ENCODE measurements at places on chromosomes 13 and 19.

DNA sequence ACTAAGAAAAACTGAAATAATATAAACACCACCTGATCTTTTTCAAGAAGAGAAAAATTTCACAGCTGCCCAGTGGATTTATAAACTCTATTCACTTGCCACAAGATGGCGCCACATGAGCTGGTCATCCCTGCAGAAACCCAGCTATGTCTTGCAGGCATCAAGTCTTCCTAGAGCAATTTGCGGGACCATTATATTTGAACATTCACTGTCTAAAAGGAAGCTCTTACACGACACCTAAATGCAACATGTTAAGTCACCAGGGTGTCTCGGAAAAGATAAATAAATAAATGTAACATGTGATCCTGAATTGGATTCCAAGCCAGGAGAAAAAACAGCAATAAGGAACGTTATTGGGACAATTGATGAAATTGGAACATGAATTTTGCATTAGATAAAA, 20.3 kb upstream of the AKT2 start:
- peak; percentile 70 for DNase-seq

DNA sequence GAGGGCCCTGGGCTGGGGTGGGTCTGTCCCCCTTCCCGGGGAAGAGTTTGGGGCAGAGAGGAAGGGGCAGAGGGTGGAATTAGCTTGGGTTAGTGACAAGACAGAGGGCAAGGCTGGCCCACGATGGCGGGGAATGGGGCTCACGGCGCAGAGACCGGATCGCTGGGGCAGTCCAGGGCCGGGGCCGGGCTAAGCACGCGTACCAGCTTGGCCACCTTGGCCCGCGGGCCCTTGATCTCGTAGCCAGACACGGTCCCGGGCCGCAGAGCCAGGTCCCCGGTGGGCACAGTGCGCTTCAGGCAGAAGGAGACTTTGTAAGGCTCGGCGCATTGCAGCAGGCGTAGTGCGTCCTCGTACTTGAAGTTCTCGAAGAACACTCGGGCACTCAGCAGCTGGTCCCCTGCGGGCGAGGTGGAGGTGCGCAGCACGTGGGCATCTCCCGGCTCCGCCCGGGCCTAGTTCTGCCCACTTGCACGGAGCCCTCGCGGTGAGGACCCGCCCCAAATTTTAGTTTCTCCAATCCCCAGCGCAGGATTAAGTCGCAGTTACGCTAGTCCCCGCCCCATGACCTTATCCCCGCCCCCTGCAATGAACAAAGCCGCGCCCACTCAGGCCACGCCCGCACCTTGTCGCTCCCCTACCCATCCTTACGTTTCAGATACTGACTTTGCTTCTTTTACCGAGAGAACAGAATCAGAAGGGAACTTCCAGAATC, 8.6 kb upstream of the HIPK4 start:
- DNase-seq = no peak

GRCh38 chr13:95239283-95239682, 62.0 kb downstream of the ABCC4 start:
- no peak for DNase-seq

- no peak for DNase-seq
These were observed 176.9 kb downstream of the TBC1D4 start for GRCh38 chr13:75305059-75305458.

GRCh38 chr13:47680748-47681147, 320.3 kb downstream of the SUCLA2 start:
- DNase-seq = no peak

- no peak for DNase-seq
These were observed 186.6 kb downstream of the ZNF536 start for GRCh38 chr19:30558793-30559192.

DNA sequence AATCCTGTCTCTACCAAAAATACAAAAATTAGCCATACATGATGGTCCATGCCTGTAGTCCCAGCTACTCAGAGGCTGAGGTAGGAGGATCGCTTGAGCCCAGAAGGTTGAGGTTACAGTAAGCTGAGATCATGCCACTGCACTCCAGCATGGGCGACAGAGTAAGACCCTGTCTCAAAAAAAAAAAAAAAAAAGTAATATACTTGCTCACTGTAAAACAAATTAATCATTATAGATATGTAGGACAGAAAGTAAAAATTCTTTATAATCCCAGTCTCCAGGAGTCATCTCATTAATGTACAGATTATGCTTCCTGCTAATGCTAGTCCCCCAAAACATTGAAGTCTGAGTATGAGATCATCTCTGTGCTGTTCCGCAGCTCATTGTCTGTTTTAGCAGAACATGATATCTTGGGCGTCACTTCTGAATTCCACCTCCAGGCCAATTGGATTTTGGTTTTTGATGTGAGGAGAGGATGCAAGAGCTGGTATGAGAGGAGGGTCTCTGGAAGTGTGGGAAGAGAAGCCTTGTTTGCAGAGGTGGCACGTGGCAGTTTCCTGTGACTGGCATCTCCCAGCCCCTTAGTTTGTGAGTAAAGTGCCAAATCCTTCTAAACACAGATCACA, 75.4 kb upstream of the NPAS1 start:
- no peak for DNase-seq

DNA sequence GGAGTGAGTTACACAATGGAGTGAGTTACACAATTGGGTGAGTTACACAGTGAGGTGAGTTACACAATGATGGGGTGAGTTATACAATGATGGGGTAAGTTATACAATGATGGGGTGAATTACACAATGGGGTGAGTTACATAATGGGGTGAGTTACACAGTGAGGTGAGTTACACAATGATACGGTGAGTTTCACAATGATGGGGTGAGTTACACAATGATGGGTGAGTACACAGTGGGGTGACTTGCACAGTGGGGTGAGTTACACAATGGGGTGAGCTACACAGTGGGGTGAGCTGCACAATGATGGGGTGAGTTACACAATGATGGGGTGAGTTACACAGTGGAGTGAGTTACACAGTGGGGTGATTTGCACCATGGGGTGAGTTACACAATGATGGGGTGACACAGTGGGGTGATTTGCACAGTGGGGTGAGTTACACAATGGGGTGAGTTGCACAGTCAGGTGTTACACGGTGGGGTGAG, 52.5 kb upstream of the GAS6 start:
- no peak for DNase-seq

DNA sequence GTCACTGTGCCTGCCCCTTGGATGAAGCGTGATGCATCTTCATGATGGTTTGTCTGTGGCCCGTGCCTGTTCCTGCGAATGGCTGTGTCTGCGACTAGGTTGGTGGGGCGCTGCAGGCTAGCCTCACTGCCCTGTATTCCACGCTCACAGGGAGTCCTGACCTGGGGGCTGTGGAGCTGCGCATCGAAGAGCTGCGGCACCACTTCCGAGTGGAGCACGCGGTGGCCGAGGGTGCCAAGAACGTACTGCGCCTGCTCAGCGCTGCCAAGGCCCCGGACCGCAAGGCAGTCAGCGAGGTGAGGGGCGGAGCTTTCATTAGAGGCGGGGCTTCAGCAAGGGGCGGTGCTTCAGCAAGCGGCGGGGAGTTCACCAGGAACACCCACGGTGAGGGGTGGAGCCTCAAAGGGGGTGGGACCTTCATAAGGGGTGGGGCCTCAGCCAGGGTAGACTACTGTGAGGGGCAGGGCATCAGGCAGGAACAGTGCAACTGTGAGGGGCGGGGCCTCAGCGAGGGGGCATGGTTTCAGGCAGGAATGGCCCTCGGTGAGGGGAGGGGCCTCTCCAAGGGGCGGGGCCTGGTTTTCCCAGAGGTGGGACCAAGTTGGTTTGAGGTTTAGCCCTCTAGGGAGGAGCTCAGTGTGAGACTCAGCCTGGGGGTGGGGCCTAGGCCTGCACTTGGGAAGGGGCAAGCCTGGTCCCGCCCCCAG, 17.2 kb downstream of the PKN1 start:
- DNase-seq = no peak

- DNase-seq = no peak
These were observed 1037.0 kb upstream of the SPRY2 start for GRCh38 chr13:81377921-81378320.

DNA sequence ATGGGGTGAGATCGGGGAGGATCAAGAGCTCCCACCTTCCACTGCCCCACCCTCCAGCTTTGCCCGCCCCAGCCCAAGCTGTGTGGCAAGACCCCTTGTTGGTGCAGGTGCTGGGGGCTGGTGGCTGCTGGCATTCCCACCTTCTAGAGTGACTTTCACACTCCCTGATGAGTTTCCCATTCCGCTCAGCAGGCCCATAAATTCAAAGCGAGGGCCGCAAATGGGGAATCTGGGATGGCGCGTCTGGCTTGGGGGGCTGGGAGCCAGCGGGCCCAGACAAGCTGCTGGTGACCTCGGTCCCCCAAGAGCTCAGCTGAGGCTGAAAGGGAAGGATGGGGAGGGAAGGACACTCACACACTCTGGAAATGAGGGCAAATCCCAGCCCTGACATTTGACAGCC, 110.3 kb downstream of the GADD45B start:
- DNase-seq = no peak

GRCh38 chr13:23557733-23558132, 12.5 kb upstream of the TNFRSF19 start:
- DNase-seq = no peak

GRCh38 chr19:52910648-52911047, 12.6 kb downstream of the ZNF888 start:
- DNase-seq = no peak

GRCh38 chr13:84455143-84455905, 573.0 kb upstream of the SLITRK1 start:
- no peak for DNase-seq

DNA sequence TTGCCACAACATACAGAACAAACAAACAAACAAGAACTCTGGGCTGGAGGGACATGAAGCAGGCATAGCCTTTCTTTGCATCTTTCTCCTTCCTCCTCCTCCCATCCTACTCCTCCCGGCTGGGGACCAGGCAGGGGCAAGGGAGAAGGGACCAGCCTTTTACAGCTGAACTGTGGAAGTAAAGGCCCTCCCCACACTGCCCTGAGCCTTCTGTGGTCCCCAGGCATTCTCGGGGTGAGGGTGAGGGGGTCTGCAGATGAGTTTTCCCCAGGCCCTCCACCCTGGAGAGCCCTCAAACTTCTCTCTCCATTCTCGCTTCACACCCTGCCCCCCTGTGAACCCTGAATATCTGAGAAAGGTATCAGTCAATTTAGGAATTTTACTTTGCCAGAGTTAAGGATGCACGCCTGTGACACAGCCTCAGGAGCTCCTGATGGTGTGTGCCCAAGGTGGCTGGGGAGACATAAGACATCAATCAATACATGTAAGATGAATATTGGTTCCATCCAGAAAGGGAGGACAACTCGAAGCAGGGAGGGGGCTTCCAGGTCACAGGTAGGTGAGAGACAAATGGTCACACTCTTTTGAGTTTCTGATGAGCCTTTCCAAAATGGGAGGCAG, 170.9 kb downstream of the COL4A1 start:
- no peak for DNase-seq

DNA sequence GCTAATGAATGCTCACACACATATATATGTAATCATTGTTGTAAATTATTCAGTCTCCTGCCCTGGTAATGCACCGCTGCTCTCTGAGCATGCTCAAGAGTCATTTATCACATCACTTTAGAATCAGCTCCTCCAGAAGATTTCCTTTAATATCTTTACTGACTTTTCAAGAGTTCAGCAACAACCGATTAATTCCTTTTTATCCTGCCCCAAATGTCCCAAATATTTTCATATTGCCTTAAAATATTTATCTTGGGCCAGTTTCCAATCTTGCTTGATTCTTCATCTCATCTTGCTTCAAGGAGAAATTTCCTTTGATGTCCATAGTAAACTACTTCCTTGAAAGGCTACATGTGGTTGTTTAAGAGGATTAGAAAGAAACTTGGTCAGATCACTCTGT, 132.5 kb downstream of the NHLRC3 start:
- no peak for DNase-seq

DNA sequence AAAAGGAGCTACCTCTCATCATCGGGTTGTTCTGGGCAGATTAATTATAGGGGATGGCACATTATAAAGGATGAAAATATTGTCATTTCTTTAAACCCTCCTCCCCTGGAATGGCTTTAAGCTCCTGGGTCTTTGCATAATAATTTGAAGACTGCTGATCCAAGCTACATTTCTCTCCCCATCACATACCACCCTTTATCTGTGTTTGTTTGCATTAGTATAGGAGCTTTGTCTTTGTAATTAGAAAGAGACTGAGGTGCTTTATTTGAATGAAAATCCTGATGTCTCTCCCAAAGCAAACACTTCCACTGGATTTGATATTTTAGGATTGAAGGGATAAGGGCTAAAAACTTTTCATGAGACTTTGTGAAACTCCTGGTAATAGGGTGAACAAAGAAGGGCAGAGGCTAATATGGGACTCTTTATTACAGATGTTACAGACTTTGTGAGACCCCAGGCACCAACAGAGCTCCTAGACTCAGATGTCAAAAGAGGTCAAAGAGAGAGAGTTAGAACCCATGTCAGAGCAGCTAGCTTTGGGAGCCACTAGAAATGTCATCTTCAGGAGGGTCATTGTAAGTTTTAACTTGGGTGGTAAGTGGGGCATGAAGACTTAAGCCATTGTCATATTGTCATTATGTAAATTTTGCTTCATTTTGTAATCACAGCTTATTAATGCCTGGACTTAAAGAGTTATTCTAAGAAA, 75.3 kb upstream of the RXFP2 start:
- DNase-seq = no peak

- DNase-seq = no peak
These were observed 38.7 kb downstream of the KLF2 start for GRCh38 chr19:16363133-16363851.

DNA sequence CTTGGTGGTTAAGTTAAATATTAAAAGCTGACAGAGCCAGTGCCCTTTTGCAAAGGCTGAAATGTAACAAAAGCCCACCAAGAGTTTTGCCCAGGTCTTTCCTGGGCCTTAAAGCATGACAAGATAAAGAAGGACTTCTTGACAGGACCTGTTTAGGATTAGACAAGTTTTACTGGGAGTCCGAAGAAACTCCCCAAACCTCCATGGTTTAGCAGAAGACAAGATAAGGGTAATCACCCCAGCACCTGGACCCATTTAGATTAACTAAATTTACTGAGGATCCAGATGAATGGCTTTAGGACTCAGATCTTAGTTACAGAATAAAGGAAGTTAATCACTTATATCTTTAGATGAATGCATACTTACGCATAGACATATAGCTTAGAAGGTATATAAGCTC, 14.8 kb upstream of the UFM1 start:
- DNase-seq = no peak

DNA sequence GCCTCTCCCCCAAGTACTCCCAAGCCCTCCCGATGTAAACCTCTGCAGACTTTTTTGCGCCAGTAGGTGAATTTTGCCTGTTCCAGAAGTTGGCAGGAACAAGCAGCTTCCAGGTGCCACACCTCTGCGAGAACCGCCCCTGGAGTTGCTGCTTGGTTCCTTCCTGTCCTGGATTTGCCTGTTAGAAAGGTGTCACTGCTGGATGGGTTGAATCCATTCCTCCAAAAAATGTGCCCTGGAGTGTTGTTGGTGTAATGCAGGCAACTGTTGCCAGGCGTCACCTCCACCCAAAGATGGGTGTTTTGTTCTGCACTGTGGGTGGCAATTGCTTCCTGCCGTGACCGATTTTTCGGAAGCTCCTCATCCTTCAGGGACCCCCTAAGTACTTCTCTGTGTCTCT, 5.7 kb downstream of the PGPEP1 start:
- DNase-seq = no peak

DNA sequence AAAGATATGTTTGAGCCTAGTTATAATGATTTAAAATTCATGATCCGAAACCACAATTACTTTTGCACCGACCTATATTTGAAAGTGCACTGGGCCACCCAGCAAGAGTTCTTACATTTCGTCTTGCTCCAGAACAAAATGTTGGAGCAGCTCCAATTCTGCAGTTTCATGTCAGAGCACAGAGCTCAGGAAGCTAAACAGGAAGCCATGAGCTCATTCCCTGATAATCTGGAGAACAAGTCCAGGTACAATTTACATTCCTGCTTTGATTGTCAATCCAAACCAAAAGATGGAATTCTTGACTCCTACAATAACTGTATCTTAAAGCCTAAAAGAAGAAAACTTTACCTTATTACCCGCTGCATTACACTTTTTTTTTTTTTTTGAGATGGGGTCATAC, 131.8 kb downstream of the KCTD12 start:
- DNase-seq = no peak
